ENCODE measurements at places on chromosomes 5 and 9. TPM values are rescaled to one million over a fixed set of nuclear protein-coding genes. Genes with fewer than 3 reads are reported as not detected.

DNA sequence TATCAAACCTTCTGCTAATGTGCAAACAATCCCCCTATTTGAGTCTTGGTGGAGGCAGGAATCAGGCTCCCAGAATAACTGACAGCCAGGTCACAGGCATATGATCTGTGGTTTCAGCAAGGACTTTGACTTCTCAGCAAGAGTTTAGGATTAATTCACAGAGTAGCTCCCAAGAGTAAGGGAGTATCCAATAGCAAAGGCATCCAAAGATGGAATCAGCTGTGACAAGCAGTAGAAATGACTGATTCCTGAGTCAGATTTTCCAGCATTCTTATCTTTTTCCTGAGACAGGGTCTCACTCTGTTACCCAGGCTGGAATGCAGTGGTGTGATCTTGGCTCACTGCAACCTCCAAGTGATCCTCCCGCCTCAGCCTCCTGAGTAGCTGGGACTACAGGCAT, 108.3 kb downstream of the EPB41L4A start:
- no peak for DNase-seq

- no peak for DNase-seq
Observed at GRCh38 chr5:41432481-41433253, 77.7 kb downstream of the PLCXD3 start.

Gene PAPPA
- not detected for total RNA-seq

DNA sequence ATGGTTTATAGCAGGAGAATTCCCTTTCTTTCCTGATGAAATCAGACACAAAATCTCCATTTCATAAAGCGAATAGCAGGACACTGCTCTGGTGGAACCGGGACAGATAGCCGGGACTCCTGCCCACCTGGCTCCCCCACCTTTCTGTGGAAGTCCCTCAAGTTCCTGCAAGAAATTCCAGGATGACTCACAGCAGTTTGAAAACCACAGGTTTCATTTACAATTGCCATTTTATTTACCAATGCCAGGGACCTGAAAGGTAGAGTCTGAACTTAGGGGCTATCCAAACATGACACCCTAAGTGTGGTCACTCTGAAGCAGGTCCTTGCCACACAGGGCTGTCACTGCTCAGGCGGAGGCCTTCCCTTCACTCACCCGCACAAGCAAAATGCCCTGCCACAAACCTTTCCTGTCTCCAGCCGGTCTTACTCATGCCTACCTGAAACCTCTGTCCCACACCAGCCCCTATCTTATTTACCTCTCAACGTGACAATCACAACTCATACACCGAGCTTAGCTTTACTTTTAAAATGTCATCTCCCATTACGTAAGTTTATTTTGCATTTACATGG, 63.3 kb upstream of the TAF1L start:
- DNase-seq = no peak

GRCh38 chr5:14173377-14174229, 30.5 kb downstream of the TRIO start:
- no peak for DNase-seq

Gene ENC1
- 6.6 TPM for total RNA-seq

GRCh38 chr9:13688990-13689600, 409.6 kb upstream of the MPDZ start:
- DNase-seq = no peak

DNA sequence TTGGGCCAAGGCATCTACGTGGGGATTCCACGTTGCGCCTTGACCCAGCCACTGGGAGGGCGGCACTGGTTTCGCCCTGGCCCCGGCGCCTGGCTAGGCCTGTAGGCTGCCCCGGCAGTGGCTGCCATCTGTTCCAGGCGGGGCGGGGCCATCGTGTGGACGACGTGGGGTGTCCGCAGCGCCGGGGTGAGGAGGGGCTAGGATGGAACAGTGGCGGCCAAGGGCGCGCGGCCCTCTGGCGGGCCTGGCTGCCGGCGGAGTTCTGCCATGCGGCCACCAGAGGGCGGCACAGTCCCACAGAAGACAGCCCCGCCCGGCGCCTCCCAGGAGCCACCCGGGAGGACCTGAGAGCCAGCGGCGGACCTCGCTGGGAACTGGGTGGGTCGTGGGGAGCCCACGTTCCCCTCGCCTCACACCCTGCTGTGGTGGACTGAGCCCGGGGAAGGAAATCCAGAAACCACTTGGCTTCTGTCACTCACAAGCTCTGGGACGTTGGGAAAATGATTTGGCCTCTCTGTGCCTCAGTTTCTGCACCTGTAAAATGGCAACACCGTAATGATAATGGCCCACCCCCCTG, 22.6 kb upstream of the RAPGEF1 start:
- peak; percentile 79 for DNase-seq

DNA sequence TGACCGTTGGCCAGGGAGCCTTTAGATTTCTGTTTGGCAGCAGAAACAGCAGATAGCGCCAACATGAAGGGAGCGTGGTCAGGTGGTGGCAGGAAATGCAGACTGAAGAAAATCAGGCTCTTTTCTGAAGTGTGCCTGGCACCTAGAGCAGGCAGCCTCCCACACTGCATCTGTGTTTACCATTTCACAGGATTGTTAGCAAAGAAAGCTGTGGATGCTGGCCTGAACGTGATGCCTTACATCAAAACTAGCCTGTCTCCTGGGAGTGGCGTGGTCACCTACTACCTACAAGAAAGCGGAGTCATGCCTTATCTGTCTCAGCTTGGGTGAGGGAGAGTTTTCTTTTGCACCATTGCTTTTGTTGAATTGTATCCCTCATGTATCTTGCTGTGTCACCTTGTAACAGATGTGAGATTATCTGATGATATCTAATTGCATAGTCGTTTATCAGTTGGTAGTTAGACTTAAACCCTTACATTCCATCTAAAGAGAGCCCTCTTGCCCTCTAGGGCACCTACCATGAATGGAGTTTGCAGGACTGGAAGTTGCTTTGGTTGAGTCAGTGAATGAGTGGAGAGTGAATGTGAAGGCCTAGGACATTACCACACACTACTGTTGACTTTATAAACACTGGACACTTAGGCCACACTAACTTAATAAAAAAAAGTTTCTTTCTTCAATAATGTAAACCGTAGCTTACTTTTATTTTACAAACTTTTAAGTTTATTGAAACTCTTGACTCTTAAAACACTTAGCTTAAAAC, 42.8 kb downstream of the ACO1 start:
- no peak for DNase-seq

DNA sequence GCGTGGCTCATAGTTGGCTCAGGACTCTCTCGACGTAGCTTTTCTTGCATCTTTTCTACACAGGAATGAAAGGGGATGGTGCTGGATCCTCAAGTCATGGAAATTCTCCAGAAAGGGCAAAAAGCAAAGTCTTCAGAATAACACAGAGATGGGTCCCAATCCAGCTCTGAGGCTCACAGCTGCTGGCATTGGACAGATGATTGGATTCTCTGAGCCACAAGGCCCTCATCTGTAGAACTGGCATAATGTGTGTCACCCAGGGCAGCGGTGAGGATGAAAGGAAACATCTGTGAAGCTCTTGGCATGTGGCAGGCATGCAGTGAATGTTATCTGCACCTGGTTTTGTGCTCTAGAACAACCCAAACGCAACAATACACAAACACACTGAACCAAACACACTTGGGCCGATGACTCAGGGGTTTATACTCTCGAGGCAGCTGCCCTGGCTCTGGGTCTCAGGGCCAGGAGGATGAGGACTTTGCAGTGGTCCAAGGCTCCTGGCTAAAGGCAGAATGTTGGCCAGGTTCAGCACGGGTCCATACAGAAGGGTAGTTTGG, 64.0 kb upstream of the UBTD2 start:
- DNase-seq = no peak

GRCh38 chr5:78659714-78660113, 11.1 kb upstream of the LHFPL2 start:
- no peak for DNase-seq

Gene OR1L8
- total RNA-seq = not detected

Gene SMC2
- 13.5 TPM for total RNA-seq

Gene SPINK7
- not detected for total RNA-seq

GRCh38 chr5:137995077-137995748, 37.7 kb downstream of the FAM13B start:
- DNase-seq = no peak

DNA sequence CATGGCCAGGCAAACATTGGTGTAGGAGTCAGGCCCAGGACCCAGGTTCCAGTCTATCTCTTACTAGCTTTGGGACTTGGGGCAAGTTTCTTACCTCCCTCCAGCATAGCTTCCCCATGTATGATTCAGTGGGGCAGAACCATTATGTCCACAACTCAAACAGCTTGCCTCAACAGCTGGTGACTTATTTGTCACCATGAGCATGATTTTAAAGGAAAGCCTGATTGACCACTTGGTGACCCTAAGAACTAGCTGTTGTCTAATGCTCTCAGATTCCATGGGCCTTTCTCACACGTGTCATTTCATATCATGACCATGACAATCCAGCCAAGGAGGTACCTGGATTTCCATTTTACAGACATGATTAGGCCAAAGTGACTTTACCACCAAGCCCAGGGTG, 126.4 kb downstream of the TTLL11 start:
- no peak for DNase-seq

Gene CAVIN4
- not detected for total RNA-seq

Measured in activated B cell treated with CpG ODN at 0.5 μM for 24 hours (primary cell).